Colonic mucosa (tissue), 4 donors: ENCODE measurements at places on chromosomes 1 and 21. TPM values are rescaled to one million over a fixed set of nuclear protein-coding genes. Genes with fewer than 3 reads are reported as not detected.

RNU1-2 gene
- total RNA-seq = 1,159 TPM

SPRR1B gene
- total RNA-seq = not detected

LCE2B gene
- not detected for total RNA-seq

ZNF593OS gene
- total RNA-seq = not detected

INTS11 gene
- 70.6 TPM for total RNA-seq

ARHGEF16 gene
- total RNA-seq = 90.2 TPM

DRAXIN gene
- 0.05 TPM for total RNA-seq

BNIPL gene
- total RNA-seq = 1.9 TPM

CYP4A22 gene
- not detected for total RNA-seq

FABP3 gene
- 4.7 TPM for total RNA-seq

HES2 gene
- total RNA-seq = 24.0 TPM

RGS4 gene
- 1.9 TPM for total RNA-seq

CTSS gene
- 210 TPM for total RNA-seq

RGS7 gene
- total RNA-seq = 0.10 TPM

LCE6A gene
- total RNA-seq = not detected

TRPM2 gene
- total RNA-seq = 4.2 TPM

CNN3 gene
- total RNA-seq = 164 TPM

PRAMEF2 gene
- not detected for total RNA-seq

AMY1C gene
- not detected for total RNA-seq
